ENCODE measurements at places on chromosomes 1 and 21. TPM values are rescaled to one million over a fixed set of nuclear protein-coding genes. Genes with fewer than 3 reads are reported as not detected.

GRCh38 chr1:35226546-35226945 lies 33.6 kb upstream of the SFPQ start:
- DNase-seq = no peak

DNA sequence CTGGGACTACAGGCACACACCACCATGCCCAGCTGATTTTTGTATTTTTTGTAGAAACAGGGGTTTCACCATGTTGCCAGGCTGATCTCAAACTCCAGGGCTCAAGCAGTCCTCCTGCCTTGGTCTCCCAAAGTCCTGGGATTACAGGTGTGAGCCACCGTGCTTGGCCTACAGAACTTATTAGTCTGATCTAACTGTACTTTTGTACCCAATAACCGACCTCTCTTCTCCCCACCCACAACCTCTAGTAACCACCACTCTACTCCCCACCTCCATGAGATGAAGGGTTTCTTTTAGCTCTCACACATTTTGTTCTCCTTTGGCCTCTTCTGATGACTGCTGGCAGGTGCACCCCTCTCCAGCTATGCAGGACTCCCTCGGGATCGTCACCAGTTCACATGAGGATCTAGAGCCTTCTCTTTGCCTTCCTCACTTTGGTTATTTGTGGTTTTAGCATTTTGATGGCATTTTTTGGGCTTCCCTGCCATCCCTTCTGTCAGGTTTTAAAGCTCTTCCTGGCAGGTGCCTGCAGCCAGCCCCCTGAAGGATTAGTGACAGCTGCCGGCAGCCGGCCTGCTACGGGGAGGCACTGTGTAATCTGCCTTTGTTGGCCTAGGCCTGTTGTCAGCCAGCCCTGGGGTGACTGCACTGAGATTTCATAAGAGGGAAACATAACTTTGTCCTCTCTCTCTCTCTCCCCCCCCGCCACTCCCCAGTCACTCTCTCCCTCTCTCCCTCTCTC lies 99.8 kb upstream of the ATP1A1 start:
- no peak for DNase-seq

DNA sequence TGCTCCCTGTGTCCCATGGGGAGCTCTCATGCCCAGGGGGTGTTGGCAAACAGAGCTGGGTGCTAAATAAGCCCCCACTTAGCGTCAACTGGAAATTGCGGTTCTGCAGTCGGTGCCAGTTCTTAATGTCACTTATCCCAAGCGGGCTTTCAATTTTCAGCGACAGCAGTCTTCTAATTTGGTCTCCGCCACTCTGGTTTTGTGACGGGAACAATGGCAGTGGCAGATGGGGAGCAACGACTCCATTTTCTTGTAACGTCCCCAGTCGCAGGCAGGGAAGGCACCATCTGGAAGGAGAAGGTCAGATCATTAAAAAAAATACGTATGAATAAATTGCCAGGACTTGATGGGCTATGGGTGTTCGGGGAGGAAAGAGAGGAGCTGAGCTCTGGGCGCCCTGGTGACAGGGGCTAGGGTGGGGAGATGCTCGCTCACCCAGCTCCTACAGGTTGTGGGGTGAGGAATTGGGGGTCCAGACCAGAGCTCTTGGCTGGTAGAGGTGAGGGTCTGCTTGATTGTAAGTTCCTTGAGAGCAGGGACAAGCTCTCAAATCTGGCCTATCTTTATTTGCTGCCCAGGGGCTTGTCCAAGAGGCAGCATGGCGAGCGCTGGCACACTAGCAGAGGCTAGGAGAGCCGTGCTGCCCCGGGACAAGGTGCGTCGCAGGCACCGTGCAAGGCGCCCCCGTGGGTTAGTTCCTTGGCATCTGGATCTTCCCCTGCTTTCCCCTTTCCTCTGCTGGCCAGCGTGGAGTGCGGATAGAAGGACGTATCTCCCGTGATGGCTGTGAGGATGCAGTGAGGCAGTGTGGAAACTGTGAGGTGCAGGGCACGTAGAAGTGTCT lies 105.8 kb downstream of the ARHGEF10L start:
- DNase-seq = no peak

DNA sequence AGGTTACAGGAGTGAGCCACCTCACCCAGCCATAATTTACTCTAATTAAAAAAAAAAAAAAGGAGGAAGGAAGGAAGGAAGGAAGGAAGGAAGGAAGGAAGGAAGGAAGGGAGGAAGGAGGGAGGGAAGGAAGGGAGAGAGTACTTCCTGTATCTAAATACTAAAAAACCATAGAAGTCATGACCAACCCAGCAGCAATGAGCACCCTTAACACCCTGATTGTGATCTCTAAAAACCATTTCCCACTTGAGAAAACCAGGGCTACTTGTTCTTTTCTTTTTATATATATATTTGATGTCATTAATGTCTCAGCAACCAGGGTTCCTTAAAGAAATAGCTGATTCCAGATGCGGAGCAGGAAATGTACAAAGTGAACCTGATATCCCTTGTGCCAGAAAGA lies 31.2 kb downstream of the ARID4B start:
- no peak for DNase-seq

DNA sequence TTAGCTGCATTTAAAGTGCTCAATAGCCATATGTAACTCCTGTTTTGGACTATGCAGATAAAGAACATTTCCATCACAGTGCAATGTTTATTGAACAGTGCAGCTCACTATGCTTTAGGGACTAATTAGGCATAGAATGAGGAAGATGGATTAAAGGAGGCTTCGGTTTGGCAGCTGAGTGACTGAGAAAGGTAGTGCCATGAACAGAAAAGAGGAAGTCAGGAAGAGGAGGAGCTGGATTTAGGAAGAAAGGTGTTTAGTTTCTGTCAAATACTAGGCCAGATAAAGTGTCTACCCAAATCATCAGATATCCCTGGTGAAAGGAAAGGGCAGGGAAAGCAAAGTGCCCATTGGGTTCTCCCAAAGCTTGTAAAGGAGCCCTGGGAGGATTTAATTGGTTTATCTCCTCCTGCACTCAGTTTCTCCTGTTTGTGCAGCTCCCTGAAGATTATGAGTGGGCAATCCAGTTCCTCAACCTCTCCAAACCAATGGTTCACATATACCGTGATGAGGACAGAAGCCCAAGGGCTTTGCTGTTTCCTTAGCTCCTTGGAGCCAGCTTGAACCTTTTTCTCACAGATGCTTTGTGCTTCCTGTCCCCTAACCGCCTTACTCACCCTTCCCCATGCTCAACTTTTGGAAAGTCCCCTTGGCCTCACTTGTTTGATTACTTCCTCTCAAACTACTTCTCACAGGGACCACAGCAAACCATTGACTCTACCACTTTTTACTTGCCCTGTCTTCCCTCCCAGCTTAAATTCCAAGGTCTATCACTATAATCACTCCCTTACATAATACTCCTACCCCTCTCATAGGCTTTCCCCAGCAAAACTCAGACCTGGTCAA lies 3.5 kb upstream of the RAP1A start:
- no peak for DNase-seq

GRCh38 chr1:166884040-166884642 lies 8.1 kb upstream of the TADA1 start:
- DNase-seq = peak; percentile 52

DNA sequence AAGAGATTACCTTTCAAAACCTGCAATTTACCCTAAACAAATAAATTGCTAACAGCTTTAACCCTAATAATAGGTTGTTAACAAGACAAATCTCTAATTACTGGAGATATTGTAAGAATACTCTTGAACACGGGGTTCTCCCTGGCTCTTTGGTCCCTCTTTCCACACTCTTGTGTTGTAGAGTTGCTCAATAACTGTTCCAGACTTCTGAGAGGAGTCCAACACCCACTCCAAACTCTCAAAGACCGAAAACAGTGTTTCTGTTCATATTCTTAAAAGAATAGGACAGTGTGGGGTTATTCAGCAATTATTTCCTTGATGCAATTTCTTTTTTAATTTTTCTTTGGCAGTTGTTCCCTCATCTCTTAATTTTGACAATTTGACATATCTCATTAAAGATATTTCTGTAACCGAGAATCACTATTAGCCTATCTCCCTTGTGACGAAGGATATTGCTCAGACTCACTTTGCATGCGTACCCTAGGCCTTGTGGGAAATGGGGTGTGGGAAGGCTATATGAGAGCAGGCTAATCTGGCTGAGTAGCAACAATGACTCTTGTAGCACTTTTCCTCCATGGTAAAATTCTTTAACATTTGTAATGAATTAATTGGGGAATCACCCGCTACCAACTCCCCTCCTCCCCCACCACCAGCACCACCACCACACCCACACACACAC lies 90.7 kb downstream of the SLC25A24 start:
- no peak for DNase-seq

GRCh38 chr1:231023150-231023549 lies 16.9 kb downstream of the FAM89A start:
- DNase-seq = no peak

DNA sequence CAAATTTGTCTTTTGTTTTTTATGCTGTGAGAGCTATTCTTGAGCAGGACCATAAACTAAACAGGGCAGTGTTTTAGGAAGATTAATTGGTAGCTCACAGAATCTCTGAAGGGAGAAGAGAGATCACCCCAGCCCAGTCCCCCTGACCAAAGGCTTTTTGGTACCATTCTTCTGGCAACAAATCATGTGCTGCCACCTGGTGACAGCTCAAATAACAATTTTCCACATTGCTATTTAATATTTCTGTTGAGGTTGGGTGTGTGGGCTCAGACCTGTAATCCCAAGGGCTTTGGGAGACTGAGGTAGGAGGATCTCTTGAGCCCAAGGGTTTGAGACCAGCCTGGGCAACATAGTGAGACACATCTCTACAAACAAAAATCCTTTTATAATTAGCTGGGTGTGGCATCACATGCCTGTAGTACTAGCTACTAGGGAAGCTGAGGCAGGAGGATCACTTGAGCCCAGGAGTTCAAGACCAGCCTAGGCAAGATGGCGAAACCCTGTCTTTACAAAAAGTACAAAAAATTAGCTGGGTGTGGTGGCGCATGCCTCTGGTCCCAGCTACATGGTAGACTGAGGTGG lies 2.2 kb upstream of the TESK2 start:
- peak; percentile 68 for DNase-seq

Gene TNFRSF1B
- total RNA-seq = 91.6 TPM

Gene S1PR1
- 0.73 TPM for total RNA-seq

Measured in K562 (cell line).